ENCODE measurements at places on chromosomes 2 and 18.

DNA sequence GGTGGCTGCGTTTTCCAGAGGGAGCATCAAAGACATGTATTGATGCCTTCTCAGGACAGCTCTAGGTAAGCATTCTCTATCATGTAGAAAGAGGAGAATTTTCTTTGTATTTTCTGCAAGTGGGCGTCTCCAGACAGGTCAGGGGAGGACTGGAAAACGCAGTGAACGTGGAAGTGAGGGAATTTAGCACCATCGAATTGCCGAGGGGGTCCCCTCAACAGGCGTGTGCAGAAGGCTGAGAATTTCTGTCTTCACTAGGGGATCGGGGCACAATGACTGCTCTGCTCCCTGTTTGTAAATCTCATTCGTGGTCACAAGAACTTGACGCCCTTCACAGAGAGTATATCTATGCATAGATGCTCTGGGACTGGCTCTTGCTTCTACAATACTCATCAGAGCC is 5.0 kb upstream of the NTSR2 start:
- DNase-seq: no peak

GRCh38 chr2:215422676-215423075 is 13.2 kb downstream of the FN1 start:
- DNase-seq: no peak

GRCh38 chr2:28656937-28657615 is 94.6 kb upstream of the PPP1CB start:
- DNase-seq: no peak

DNA sequence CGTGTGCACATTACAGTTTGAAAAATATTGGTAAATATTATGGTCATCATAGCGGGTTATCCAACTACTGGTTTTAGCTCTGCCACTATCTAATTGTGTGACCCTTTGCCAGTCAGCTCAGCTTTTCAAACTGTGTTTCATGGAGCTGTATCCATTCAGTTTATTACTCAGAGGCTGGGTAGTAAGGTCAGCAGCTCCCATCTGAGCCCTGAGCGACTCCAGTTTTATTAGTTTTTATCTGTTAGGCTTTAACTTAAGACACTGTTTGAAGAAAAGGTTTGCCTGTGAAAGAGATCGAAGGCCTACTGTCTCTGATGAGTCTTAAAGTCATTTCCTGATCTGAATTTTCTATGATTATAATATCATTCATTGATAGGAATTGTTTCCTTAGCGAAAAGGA is 76.3 kb downstream of the DPP10 start:
- DNase-seq: no peak

DNA sequence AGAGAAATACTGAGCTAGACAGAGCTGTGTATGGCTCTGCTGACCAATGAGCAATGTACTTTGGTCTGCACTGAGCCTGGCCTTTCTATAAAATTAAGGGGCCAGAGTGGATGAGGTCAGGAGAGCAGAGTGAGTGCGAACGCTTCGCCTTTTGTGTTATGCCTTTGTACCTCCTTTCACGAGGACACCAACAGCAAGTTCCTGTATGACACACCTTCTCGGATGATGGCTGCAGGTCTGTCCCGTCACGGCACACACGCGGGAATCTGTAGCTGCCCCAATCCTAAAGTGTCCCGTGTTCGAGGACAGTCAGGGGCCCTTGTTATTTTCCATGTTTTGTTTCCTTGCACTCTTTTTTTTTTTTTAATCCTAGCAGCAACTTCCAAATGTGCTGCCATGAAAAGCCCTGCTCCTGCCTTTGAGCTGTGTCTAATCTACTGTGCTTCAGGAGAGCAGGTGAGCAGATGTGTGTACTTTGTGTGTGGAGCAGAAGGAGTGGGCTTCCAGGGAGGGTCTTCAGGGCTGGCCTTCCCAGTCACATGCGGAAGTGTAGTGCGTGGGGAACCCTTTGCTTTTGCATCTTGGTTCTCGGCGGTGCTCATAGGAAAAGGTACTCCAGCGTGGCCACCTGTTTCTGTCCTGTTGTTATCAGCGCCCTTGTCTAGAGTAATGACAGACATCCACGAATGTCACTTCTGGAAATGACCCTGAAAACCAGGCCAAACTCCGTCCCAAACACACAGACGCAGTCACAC is 213.2 kb downstream of the NDUFA10 start:
- DNase-seq: no peak
